ENCODE measurements at places on chromosomes 7 and 10.

GRCh38 chr10:30758338-30758737 lies 128.8 kb upstream of the LYZL2 start:
- no peak for DNase-seq

DNA sequence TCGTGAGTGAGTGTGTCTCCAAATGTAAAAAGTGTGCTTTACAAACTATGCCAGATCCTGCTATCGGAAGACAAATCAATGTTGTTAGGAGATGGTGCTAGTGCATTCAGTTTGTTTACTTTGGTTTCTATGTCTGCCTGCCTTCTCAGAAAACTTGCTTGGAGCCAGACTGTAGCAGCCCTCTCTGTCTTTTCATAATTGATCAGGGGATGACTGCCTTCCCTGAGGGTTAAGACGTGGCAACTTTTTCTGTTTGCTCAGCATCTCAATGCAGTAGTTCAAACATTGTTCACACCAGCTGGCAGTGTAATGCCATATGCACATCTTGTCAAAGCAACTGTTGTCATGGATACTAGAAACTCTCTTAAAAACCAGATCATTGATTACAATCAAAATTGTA lies 118.5 kb downstream of the FOXP2 start:
- no peak for DNase-seq

GRCh38 chr10:7243873-7244272 lies 167.0 kb downstream of the SFMBT2 start:
- no peak for DNase-seq

DNA sequence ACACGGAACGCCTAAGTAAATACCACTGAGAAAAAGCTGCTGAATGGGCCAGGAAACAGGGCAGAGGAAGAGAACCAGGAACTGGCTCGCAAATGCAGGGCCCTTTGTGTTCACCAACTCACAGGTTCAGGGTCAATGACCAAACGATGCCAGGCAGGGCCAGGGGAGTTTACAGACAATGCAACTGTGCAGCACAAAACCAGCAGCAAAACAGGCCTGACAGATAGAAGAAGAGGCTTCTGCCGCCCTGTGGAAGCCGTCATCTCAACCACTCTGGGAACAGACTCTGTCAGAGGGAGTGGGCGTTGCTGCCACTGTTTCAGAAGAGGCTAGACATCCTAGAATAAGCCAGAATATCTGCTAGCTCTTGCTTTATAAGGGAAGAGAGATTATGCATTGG lies 117.9 kb downstream of the KMT2E start:
- no peak for DNase-seq

GRCh38 chr10:89147256-89147655 lies 59.9 kb downstream of the CH25H start:
- no peak for DNase-seq

DNA sequence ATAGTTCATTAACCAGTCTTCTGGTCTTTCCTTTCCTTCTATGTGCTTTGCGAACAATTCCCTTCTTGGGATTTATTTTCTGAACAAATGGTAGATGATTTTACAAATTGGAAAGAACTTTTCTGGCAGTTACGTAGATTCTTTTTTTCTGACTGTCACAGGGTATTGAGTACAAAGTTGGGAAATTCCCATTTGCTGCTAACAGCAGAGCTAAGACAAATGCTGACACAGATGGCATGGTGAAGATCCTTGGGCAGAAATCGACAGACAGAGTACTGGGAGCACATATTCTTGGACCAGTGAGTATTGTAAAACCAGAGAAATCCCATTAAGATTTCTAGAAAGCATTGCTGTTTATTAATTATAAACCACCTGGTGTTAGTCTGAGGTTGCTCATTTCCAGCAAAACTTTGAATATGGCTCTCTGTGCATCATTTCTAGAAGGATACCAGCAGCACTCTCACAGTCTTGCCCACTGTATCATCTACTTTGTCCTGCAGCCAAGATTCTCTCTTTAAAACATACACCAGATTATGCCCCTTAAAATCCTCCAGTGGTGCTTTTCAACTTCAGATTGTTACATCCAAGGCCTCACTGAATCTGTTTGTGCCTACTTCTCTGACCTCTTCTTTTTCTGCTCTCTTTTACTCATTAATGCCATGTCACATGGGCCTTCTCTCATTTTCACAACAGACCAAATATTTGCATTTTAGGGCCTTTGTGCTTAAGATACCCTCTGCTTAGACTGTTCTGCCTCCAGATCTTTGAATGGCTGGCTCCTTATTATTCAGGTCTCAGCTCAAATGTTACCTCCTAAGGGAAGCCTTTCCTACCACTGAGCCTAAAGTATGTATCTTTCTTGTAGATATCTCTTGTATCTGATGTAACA lies 27.0 kb downstream of the DLD start:
- no peak for DNase-seq

- DNase-seq, result no peak
Observed at GRCh38 chr10:35140727-35141126, 14.1 kb downstream of the CREM start.

DNA sequence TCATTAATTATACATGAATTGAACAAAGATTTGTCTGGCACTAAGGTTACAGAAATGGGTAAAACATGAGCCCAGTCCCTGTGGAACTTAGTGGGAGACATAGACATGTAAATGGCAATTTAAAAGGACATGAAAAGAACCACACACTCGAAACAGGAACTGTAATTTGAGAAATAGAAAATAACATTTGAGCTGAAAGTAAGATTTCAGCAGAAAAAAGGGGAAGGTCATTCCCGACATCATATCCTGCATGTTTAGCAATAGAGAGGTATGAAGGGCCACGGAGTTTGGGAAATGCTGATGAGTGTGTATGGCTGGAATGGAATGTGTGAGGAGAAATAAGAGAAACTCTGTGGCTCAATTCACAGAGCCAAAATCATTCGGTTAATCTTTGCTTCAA lies 175.4 kb upstream of the AHR start:
- DNase-seq, result no peak

DNA sequence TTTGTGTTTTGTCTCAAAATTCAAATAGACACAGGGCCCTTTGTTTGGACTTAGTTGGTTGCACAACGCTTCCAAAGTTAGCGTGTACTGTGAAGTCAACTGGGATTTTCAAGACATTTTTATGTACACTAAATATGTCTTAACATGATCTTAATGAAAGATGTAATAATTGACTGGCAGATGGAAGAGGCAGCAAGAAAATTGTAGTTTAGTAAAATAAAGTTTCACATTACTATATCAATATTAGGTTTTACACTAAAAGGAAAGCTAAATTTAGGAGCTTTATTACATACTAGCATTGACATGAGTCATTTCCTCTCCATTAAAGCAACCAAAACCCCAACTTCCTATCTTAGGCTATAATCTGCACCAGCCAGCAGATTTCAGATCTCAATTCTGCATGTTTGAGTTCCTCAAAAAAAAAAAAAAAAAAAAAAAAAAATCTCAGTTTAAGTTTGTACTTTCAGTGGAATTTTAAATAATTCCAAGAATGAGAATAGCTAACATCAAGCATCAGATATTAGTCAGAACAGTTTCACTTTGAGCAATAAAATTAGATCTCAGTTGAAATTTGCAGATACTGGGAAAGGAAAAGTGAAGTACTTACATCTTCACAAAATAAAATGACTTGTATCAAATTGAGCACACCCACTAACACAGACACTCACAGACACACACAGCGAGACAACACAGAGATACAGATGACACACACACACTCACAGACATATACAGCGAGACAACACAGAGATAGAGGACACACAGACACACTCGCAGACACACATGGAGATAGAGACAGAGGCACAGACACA lies 346.6 kb upstream of the KLF6 start:
- DNase-seq, result no peak

GRCh38 chr10:120458432-120458831 lies 1.4 kb downstream of the PLPP4 start:
- DNase-seq, result no peak

GRCh38 chr10:102691285-102692066 lies 22.7 kb downstream of the ARL3 start:
- no peak for DNase-seq

- DNase-seq, result no peak
Observed at GRCh38 chr10:86744067-86744725, 12.2 kb upstream of the BMPR1A start.

GRCh38 chr10:60611291-60611747 lies 167.0 kb upstream of the CDK1 start:
- no peak for DNase-seq

DNA sequence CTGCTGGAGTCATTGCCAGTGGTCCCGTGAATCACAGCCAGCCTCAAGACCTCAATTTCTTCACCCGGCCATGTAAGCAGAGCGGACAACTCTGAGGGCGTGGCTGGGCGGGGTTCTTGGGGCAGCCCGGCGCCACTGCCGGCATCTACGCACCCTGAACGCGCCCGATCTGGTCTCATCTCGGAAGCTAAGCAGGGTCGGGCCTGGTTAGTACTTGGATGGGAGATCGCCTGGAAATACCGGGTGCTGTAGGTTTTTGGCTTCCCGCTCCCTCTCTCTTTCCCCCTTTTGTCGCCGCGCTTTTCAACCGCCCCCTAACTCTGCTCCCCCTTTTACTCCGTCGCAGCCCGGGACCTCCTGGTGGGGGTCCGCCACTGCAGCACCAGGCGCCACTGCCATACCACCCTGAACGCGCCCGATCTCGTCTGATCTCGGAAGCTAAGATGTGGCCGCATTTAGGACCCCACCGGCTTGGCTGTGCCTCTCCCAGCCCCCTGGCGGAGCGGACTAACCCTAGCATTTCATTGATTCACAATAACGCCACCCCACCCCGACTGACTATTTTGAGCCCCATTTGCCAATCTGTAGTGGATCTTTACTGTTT lies 25.3 kb downstream of the GARIN1A start:
- peak; percentile 14 for DNase-seq

All from activated gamma-delta T cell treated with anti-CD3 and anti-CD28 coated beads, Interleukin-2, amount 50 U/mL, for 16 hours (primary cell).